ENCODE measurements at places on chromosomes 5 and 9.

DNA sequence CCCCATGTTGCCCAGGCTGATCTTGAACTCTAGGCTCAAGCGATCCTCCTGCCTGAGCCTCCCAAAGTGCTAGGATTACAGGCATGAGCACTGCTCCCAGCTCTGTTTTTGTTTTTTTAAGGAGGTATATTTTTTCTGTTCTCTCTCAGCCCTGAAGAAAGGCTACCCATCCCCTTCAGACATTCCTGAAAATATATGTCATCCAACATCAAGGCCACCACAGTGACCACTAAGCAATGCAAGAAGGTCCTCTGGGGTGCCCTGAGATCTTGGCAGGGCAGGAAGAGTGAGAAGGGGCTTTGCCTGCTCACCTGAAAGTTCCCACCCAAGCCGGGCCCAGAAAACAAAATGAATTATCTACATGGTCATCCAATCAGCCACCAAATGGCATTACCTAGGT, 47.8 kb upstream of the IL17B start:
- DNase-seq, result no peak

- DNase-seq, result no peak
These were observed 8.3 kb upstream of the MED7 start for GRCh38 chr5:157150995-157151394.

DNA sequence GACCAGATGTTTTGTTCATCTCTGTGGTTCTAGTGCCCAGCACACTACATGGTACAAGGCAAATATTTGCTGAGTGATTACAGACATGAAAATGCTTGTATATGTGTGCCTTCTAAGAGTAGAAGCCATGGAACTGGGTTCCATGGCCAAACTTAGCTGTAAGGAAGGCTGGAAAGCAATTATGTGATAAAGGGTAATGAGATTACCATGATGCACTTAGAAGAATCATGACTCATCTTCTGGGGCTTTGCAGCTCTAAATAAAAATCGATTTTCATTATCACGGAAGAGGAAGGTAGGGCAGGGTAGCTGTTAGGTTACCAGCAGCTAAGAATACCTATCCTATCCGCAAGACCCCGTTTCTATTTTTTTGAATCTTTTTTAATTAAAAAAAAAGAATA, 28.0 kb downstream of the RFK start:
- DNase-seq, result no peak

DNA sequence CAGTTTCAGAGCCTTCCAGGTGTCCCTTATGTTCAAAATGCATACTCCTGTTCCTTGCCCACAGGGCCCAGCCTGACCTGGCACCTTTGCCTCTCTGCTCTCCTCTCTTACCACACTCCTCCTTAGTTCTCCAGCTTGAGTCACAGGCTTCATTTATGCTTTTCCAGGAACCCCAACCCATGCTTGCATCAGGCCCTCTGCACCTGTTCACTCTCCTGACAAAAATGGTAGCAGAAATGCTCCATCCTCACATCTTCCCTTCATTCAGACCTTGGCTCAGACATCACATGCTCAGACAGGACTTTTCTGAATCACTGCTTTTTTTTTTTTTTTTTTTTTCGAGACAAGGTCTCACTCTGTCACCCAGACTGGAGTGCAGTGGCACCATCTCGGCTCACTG, 15.1 kb upstream of the RNF145 start:
- no peak for DNase-seq

DNA sequence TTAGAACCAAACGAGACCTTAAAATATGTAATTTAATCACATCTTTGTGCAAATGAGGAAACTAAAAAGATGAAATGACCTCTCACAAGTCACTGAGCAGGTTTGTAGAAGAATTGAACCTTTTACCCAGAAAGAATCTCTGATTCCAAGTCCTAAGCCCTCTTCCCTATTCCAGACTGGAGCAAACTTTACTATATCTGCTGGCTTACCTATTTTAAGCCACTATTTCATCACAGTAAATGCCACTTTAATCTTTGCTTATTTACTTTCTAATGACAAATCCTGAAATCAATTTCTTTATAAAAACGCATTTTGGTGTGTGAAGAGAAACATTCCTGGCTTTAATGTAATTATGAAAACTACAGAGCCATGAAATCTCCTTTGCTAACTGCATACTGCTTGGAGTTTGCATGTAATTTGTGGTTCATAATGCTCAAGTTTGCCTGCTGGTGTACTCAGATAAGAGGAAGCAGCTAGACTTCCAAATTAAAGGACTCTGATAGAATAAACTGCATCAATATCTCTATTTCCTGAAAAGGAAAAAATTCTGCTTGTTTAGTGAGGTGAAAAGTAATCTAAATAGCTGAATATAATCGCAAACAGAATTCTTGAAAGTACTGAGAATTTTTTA, 121.2 kb downstream of the RAB3C start:
- DNase-seq, result no peak

GRCh38 chr5:136047858-136048257, 19.1 kb downstream of the TGFBI start:
- no peak for DNase-seq

DNA sequence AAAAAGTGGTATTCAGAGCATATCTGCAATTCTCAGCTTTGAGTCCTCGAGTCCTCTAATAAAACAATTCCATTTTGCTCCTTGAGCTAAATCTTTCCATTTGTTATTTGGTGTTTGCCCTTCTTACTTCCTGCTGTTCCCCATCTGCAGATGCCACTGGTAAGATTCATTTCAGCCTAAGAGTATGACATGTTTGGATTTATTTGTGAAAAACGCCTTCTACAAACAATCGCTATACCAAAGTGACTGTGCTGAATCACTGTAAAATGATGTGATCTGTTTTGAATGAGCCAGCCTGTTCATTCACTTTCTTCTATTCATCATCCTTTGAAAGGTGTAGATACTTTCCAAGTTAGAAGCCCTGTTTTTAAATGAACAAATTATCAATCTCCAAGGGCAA, 27.7 kb downstream of the KCTD16 start:
- no peak for DNase-seq

GRCh38 chr5:82424211-82424610, 146.1 kb upstream of the RPS23 start:
- no peak for DNase-seq

GRCh38 chr9:85001925-85002324, 332.4 kb downstream of the NTRK2 start:
- DNase-seq, result no peak

GRCh38 chr9:22415941-22416691, 30.5 kb upstream of the DMRTA1 start:
- DNase-seq, result no peak

DNA sequence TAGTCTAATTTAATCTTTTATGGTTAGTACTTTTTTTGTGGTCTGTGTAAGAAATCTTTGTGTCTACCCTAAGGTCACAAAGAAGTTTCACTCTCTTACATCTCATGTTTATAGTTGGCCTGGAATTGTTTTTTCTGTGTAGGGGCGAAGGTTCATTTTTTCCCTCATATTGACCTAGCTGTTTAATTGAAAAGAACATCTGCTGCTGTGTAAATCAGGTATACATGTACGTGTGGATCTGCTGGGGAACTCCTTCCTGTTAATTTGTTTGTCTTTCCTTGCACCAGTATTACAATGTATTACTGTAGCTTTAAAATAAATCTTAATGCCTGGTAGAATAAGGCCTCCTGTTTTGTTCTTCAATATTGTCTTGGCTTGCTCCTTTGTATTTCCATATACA, 37.8 kb downstream of the EXOSC2 start:
- DNase-seq, result no peak

DNA sequence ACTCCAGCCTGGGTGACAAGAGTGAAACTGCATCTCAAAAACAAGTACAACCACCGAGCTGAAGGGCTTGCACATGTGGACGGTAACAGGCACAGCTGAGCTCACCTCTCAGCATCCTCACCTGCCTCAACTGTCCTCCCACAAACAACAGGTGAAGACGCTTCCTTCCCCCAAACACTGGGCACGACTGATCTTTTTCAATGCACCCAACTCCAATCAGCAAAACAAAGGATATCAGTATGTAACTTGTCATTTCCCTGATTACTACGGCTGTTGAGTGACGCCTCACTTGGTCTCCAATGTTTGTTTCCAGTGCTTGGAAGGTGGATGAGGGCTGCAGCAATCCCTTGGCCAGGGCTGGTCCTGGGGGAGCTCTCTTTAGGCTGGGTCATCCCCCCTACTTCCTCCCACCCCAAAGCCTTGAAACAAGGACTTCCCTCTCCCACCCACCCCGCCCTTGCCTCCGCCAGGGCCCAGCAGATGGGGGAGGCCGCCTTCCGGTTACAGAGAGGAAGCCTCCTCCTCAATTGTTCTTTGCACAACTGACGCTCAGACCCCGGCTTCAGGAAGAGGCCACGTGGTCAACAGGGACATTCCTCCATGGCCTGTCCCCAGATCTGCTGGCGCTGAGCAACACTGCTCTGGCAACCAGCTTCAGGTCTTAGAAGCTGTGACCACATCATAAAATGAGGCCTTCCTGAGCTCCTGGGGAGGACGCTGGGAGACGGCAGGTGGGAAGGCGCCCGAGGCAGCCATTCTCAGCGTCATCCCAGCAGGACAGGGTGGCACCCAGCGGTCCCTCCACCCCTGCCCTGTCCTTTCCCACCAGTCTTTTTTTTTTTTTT, 5.9 kb downstream of the FAM78A start:
- DNase-seq, result peak; percentile 29

DNA sequence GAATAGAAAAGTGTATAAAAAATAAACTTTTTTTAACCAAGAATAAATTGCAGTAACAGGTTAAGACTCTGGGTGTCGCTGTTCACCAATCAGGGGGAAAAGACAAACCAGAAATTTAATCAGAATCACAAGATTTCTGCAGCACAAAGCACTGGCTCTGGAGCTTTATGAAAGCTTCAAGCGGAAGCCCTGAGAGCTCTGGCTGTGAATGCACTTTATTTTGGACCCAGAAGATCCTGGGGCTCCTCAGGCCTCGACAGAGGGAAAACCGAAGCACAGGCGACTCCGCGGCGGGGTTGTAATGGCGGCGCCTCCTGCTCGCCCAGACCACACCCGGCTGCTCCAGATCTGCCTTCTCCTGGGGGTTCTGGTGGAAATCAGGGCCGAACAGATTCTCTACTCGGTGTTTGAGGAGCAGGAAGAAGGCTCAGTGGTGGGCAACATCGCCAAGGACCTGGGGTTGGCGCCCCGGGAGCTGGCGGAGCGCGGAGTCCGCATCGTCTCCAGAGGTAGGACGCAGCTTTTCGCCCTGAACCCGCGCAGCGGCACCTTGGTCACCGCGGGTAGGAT, at the start of gene PCDHGA4:
Gene PCDHGA4, plus strand, starts transcription at position 122 of the 570 bp plus-strand sequence. Its CDS starts 87 bp downstream, at position 209.
- no peak for DNase-seq

DNA sequence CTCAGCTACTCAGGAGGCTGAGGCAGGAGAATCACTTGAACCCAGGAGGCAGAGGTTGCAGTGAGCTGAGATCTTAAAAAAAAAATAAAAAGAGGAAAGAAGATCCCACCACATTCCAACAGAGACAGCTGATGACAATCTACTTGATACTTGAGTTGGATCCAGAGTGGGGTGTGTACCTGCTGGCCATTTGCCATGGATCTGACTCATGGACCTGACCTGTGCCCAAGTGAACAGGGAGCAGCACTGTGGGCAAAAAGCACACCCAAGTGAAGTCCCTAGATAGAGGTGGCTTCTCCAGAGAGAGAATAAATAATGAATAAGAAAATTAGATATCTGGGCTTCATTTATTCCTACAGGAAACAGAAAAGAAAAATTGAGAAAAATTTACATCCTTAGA, 81.2 kb upstream of the MIER3 start:
- DNase-seq, result no peak

- no peak for DNase-seq
These were observed 1349.5 kb downstream of the EFNA5 start for GRCh38 chr5:106321242-106321641.

GRCh38 chr9:1604942-1605560, 410.1 kb upstream of the SMARCA2 start:
- no peak for DNase-seq

GRCh38 chr5:66743344-66743743, 147.2 kb downstream of the MAST4 start:
- DNase-seq, result no peak

DNA sequence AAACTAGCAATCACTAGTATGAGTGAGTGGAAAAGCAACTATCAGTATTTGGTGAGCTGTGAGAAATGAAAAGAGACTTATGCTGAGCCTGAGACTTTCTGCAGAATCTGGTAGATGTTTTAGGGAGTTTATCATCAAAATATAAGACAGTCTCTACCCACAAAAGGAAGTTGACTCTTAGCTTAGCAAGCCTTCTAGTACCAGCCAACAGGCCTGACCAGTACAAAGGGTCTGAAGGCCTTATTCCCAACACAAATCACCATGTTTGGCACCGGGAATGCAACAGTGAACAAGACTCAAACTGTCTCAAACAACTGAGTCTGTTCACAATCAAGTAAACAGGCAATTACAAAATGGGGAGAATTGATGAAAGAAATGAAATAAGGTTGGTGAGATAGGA, 244.4 kb downstream of the CWC27 start:
- no peak for DNase-seq

DNA sequence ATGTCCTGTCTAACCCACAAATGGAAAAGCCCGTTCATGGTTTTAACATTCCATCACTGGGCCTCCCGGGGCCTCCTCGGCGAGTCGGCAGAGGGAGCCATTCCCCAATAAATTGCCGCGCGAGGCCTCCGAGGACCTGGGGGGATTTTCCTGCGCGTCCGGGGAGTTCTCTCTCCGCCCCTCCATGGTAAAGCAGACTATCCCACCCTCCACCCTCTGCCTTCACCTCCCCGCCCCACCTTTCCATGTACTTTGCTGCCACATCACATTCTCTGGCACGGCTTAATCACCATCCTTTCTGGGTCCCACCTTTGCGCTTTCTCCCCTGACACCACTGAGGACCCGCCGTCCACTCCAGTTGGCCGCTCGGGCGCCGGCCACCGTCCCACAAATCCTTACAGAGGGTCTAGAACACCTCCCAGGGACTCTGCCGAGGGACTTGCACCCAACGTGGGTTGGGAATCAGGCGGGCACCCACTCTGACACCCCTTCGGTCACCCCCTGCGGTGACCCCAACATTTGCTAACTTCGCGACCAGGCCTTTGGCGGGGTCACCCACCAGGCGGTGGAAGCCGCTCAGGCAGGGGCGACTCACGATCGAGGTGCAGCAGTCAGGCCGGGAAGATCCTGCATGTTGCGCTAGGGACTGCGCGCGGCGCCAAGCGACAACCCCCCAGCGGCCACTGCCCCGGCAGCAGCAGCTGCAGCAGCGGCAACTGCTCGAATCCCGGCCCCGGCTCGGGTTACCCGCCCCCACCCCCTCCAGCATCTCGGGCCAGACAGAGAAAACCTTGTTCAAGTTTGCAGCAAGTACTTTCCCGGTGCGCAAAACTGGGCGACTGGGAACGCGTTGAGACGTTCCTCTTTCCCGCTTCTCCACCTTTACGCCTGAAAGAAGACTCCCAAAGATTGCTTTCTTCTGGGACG, at the start of gene MEGF10:
Gene MEGF10, plus strand, starts transcription at position 778 of the 927 bp plus-strand sequence. CDS start 40,513 bp downstream, outside the sequence.
- no peak for DNase-seq
